RCC 7860 (cell line): ENCODE measurements at places on chromosomes 2 and 18.

GRCh38 chr18:51559198-51559901, 361.9 kb upstream of the MEX3C start:
- DNase-seq: no peak

GRCh38 chr2:112877423-112877822, 33.5 kb upstream of the IL37 start:
- peak; percentile 73 for DNase-seq

DNA sequence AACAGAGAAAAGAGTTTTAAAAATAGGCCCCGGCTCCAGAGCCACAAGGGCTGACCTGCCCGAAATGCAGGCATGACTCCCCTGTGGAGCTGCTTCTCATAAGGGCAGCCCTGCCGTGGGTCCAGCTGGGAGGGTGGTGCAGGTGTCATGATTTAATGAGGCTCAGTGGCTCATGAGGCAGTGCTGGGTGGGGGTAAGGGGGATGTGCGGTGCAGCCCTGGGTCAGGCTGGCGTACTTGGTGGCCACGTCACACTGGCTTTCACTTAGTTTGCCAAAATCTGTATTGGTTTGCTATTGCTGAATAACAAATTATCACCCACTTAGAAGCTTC, 33.6 kb downstream of the HJURP start:
- no peak for DNase-seq

DNA sequence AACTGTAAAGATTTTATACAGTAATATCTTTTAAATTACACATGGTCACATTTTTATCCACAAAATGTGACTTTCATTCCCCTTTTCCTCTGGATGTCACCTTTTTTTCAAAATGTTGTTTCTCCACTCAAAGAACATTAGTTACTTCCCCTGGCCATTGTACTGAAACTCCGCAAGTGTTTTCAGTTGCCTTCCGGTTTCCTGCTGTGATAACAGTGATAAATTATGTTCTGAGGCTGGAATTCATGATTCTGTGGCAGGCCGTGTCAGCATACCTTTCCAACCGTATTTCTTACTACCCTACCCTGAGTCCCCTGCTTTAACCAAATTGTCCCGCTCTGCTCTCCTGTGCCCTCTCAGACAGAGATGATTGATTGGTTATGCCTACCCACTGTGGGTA, 53.5 kb downstream of the MGAT5 start:
- DNase-seq: no peak

GRCh38 chr18:30676053-30676480, 366.5 kb downstream of the DSC3 start:
- no peak for DNase-seq

DNA sequence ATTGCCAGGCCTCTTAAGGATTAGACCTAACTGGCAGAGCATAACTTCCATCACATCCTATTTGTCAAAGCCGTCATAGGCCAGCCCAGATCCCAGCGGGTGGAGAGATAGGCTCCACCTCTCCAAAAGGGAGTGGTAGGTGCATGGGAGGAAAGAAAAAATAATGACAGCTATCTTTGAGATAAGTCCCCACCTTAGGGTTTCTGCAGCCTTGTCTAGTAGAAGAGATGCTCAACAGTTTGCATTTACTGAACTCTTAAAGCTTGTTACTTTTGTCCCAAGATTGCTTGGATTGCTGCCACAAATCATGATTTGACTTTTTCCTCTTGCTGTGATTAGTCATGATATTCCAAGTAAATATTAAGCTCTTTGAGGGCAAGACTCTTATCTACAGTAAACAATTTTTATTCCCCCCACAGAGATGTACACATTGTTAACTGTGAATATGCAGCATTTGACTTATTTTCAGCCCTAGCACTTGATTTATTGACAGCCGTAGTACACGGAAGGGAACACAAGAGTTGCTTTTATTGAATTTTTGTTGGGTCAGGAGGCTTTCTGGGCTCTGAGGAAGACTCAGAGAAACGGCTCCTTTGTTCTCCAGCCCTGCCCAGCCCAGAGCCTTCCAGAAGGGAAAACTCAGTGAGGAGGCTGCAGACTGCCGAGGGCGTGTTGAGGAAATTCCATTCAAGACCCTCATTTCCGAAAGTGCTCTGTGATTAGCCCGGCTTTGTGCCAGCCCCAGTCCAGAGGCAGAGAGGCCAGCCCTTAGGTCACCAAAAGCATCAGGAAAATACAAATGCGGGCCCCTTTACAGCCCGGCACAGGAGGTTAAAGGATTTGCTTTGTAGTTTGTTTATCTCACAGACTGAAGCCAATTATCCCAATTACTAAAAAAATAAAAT, 75.5 kb upstream of the ZNF532 start:
- no peak for DNase-seq

DNA sequence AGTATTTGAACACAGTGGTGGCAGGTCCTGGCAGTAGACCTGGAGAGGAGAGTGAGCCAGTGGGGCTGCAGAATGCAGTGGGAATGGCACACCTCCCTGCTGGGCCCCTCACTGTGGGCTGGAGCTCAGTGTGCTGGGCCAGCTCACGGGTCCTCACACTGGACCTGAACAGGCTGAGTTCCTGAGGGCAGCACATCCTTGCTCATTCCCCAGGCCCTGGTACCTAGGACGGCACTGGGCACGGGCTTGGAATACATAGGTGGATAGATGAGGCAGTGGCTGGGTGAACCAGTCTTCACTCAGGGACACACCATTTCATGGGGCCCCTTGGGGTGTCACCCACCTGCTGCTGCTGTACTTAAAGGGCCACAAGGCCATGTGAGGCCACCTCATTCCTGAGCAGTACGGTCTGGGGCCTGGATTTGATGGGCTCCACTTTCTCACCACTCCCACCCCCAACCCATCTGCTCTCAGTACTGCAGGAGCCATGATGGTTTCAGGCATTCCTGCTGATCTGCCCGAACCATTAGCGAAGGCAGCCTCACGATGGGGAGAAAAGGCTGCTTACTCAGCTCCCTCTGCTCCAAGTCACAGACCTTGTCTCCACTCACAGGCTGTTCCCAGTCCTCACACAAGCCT, 4.2 kb downstream of the TMEM177 start:
- no peak for DNase-seq

DNA sequence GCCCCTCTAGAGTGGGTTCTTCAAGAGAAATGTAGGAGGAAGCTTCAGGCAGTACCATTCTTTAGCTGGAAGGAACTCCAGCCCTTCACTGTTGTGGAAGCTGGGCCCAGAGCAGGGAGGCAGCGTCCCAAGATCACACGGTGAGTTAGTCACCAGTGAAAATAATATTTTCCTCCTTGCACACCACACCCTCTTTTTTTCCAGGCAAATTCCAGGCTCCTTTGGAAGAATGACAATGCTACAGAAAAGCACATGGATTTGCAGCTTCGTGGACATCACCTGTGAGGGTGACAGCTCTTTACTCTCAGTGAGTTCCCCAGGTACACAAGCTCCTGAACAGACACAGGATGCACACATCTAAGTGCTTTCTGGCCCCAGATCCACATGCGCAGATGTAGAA, 157.1 kb downstream of the COL6A3 start:
- DNase-seq: no peak

GRCh38 chr2:111157798-111158197, 37.1 kb downstream of the BCL2L11 start:
- no peak for DNase-seq

- no peak for DNase-seq
These were observed 754.3 kb upstream of the PKDCC start for GRCh38 chr2:41293491-41293890.

GRCh38 chr2:53632714-53633113, 134.9 kb upstream of the CHAC2 start:
- DNase-seq: peak; percentile 43

DNA sequence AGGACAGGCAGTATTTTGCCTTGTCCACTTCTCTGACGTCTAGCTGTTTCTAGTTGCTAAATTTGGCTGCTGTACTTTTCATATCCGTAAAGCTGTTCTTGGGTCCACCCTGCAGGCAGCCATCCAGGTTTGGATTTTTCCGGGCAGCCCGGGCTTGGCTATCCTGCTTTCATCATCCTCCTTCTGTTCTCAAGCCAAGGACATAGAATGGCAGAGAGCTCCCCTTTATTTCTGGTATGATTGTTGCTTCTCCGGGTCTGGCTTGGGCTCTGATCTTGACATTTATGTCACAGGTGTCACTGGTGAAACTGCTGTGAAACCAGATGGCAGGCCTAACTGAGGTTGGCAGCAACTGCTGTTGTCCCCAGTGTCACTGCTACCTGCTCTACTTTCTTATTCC, 35.5 kb downstream of the SCN2A start:
- DNase-seq: no peak

DNA sequence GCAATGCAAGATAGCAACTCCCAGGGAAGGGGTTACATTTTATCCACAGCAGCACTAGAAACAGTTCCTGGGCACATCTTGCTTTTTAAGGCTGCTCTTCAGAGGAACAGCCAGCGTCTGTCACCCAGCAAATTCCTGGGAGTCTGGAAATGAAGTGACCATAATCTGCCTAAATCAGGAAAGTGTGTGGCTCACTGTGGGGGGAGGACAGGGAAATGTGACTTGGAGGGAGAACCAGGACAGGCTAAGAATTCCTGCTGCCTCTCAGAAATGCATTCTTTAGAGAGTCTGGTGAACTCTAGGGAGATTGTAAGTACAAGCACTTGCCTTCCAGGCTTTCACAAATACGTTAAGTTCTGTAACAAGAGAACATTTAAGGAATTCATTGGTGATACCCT, 364.3 kb upstream of the SPHKAP start:
- DNase-seq: no peak

DNA sequence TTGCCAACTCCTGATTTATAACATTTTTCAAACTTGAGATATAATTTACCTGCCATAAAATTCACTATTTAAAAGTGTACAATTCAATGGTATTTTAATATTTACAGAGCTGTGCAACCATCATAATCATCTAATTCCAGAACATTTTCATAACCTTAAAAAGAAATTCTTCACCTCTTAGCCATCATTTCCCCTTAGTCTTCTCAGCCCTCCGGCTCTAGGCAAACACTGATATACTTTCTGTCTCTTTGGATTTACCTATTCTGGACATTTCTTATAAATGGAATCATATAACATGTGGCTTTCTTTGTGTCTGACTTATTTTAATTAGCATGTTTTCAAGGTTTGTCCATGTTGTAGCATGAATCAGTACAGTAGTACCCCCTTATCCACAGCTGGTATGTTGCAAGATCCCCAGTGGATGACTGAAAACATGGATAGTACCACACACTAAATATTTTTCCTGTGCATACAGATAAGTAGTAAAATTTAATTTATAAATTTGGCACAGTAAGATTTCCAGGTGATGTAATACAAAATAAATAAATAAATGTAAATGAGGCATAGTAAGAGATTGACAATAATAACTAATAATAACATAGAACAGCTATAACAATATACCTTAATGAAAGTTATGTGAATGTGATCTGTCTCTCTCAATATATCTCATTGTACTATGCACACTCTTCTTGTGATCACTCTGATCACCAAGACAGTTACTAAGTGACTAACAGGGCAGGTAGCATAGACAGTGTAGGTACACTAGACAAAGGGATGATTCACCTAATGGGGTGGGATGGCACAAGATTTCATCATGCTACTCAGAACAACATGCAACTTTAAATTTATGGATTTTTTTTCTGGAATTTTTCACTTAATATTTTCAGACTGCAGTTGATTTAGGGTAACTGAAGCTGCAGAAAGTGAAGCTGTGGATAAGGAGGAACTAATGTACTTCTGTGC, 73.1 kb downstream of the RAB3GAP1 start:
- DNase-seq: peak; percentile 32

DNA sequence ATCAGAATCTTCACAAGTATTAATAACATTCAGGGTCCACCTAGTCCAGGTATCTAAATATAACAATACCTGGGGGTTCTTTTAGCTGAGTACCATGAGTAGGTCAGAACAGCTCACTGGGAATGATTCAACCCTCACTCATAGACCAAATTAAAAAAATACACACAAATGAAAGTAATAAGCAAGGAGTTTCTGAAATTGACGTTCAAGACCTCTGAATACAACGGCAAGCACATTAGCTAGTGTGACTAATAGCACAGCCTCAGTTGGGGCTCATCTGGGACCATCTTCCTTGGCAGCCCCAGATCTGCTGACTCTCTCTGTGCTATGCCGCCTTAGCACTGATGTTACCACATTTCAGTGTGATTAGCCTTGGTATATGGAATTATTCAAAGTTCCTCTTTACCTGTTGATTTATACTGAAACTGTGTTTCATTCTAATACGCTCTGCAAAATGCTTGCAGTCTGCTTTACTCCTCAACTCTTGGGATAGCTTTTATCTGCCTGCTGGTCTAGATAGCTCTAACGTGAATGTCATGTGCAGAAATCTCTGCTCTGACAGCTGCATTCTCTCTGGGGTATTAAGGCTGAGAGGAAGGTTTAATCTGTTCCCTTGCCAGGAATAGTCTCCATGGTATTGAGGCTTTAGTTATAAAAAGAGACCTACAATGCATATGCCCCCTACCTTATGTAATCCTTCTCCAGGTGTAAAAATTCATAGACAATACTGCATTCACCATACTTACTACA, 153.3 kb downstream of the METTL4 start:
- no peak for DNase-seq

- DNase-seq: no peak
These were observed 3.3 kb upstream of the SATB2 start for GRCh38 chr2:199460846-199461710.

- no peak for DNase-seq
These were observed 297.3 kb downstream of the CYP26B1 start for GRCh38 chr2:71850306-71850801.

- peak; percentile 8 for DNase-seq
These were observed 129.5 kb downstream of the PAX3 start for GRCh38 chr2:222169346-222169745.

- peak; percentile 81 for DNase-seq
These were observed 98.5 kb upstream of the RIOK3 start for GRCh38 chr18:23354625-23355024.

GRCh38 chr2:235950473-235950809, 217.7 kb downstream of the GBX2 start:
- DNase-seq: no peak

DNA sequence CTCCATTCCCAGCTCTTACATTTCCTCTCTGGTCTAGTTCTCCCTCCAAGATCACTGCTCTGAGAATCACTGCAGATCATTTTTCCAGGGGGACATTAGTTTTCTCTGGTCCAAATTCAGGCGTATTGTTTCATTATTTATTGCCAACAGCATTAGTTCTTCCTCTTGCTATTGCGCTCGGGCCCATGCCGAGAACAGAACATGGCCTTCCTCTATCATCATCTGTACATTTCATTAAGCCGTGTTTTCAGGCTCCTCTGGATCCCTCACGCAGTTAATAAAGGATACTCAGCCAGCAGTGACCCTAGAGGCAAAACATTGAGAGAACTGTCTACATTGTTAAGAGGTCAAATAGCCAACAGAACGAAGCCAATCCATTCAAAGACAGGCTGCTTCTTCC, 63.9 kb downstream of the CCBE1 start:
- DNase-seq: no peak

- DNase-seq: no peak
These were observed 138.7 kb downstream of the ALPK2 start for GRCh38 chr18:58490238-58490637.
